ENCODE measurements at places on chromosomes 1 and 21.
A peak's percentile ranks its signal among the peaks of the same experiment; 100 is the strongest.

GRCh38 chr1:162405800-162406199 lies 6.1 kb downstream of the SH2D1B start:
- no peak for ATAC-seq

DNA sequence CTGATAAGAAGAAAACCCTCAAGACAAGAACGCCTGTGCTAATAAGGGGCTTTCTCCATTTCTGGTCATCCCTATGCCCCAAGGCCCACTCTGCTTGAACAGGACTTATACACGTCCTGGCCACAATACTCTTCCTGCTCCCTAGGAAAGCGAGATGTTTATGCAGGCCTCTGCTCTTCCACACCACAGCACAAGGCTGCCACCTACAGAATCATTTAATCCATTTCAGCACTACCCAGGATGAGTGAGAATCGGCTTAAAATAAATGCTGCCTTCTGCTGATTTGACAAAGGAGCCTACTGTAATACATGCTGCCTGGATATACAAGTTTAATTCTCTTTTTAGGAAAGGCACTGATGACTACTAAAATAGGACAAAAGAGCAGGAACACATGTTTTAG lies 29.4 kb downstream of the FRRS1 start:
- no peak for ATAC-seq

DNA sequence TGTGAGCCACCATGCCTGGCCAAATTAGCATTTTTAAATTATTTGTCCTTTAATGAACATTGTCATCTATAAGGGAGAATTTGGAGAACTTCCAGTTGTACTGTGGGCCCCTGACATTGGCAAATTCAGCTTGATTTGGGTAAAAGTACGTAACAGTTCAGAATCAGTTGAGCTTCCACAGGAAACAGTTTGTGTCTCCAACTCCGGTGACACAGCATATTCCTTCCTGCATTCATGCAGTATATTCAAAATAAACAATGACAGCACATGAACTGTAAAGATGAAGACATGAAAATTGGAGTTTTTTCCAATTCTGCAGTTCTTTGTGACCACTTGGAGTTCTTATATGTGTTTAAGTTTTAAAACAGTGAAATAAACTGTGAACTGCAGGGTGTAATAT lies 28.2 kb downstream of the RNF220 start:
- ATAC-seq, result no peak

GRCh38 chr1:181250038-181250437 lies 161.5 kb downstream of the IER5 start:
- no peak for ATAC-seq

GRCh38 chr1:232766241-232766890 lies 38.9 kb upstream of the MAP10 start:
- ATAC-seq, result no peak

DNA sequence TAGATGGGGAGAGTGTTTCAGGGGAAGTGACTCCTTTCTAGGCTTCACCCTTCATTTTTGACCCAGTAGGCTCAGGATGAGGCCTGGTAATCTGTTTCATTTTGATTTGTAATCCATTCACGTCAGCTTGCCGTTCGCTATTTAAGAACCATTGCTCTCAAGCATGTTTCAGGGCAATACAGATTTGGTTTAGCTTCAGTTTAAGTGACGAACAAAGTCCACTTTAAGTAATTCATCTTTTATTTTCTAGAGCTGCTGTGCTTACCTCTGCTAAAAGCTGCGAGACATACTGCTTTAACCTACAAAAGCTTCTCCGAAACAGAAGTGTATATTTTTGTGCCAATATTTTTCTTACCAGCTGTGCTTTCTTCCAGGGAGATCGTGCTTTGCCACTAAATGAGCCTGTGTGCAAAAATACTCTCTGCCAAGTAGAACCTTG lies 8.9 kb upstream of the FMO3 start:
- ATAC-seq, result peak; percentile 8

- no peak for ATAC-seq
Observed at GRCh38 chr1:56065729-56066128, 513.6 kb downstream of the PLPP3 start.

DNA sequence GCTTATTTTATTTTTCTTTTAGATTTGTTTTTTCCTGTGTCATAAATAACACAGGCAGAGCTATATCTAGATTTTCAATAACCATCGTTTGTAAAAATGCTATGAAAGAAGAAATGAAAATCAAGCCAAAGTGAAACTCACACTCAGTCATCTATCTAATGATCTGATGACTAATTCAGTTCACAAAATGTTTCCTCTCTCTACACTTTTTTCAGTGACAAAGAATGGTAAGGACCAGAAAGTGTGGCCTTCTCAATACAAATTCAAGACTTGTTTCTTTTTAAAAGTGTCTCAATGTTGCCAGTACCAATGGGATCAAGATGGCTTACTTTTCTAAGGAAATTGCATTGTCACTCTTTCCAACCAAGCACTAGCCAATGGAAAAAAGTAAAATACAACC lies 282.8 kb upstream of the PKN2 start:
- ATAC-seq, result no peak

DNA sequence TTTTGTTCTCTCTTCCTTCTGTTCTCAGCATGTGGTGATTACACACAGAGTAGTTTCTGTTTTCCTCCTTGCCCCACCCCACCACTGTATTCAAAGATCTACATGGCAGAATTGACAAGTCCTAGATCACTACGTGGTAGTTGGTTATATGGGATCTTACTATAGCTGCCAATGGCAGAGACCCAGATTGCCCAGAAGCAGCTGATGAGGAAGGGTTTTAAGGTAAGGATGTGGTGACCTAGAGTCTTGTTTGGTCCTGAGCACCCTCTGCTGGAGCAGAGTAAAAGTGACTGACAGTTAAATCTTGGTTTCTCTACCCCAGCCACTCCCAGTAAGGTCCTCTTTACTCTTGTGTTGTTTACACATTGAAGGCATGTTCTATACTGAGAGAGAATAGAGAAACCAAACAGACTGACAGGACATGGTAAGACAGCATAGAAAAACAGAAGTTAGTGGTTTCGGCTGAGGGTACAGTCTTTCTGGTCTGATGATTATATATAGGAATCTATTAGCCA lies 22.8 kb upstream of the STRIP1 start:
- peak; percentile 99 for ATAC-seq

- no peak for ATAC-seq
Observed at GRCh38 chr1:197915862-197916499, 1.2 kb upstream of the LHX9 start.

- ATAC-seq, result no peak
Observed at GRCh38 chr1:211638246-211638645, 37.2 kb downstream of the NEK2 start.

- ATAC-seq, result no peak
Observed at GRCh38 chr1:221141606-221142285, 262.5 kb downstream of the HLX start.

DNA sequence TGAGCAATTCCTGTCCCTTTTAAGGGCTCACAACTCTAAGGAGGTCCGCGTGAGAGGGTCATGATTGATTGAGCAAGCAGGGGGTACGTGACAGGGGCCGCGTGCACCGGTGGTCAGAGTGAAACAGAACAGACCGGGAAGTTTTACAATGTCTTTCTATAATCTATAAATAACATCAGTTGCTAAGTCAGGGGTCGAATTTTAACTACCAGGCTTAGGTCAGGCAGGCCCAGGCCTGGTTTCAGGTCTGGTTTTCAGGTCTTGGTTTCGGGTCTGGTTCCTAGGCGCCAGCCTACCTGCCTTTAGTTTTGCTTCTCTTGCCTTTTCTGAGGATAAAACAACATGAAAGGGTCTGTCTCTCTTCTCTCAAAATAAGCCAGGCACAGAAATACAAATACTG lies 476.0 kb upstream of the CAMK1G start:
- ATAC-seq, result no peak

DNA sequence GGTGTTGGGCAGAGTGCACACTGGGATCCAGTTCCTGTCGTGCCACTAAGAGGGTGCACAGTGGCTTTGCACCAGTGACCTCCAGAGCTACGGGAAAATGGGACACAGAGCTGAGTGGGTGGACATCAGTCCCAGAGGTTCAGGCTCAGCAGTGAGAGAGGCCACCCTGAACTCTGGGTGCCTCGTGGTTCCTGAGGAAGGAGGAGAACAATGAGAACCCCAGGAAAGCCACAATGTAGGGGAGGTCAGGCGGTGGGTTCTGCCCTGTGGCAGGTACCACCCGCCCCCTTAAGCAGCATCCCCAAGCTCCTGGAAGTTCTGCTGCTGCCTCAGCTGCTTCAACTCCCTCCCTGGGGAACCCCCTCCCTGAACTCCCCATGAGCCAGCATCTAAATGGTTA lies 112.2 kb downstream of the GRIK3 start:
- ATAC-seq, result no peak

DNA sequence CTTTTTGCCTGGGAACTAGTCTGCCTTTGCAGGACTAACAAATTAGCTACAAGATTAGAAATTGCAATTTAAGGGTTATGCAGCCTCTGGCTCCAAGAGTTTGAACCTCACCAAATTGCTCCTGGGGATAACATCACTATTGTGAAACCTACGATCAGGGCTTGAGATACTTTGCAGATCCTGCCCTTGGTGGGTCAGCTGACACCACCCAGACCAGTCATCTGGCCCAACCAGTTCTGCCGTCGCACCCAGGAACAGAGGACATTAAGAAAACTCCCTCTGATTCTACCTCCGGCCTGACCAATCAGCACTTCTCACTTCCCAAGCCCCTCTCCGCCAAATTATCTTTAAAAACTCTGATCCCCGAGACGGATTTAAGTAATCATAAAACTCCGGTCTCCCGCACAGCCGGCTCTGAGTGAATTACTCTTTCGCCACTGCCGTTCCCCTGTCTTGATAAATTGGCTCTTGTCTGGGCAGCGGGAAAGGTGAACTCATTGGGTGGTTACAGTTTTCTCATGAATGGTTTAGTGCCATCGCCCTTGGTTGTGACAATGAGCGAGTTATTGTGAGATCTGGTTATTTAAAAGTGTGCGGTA lies 32.9 kb upstream of the B3GALT5 start:
- ATAC-seq, result no peak

- ATAC-seq, result no peak
Observed at GRCh38 chr1:116501125-116501869, 69.5 kb downstream of the CD58 start.
